PC-9 (cell line): ENCODE measurements at places on chromosomes 12 and 14. TPM values are rescaled to one million over a fixed set of nuclear protein-coding genes. Genes with fewer than 3 reads are reported as not detected.
A peak's percentile ranks its signal among the peaks of the same experiment; 100 is the strongest.

DNA sequence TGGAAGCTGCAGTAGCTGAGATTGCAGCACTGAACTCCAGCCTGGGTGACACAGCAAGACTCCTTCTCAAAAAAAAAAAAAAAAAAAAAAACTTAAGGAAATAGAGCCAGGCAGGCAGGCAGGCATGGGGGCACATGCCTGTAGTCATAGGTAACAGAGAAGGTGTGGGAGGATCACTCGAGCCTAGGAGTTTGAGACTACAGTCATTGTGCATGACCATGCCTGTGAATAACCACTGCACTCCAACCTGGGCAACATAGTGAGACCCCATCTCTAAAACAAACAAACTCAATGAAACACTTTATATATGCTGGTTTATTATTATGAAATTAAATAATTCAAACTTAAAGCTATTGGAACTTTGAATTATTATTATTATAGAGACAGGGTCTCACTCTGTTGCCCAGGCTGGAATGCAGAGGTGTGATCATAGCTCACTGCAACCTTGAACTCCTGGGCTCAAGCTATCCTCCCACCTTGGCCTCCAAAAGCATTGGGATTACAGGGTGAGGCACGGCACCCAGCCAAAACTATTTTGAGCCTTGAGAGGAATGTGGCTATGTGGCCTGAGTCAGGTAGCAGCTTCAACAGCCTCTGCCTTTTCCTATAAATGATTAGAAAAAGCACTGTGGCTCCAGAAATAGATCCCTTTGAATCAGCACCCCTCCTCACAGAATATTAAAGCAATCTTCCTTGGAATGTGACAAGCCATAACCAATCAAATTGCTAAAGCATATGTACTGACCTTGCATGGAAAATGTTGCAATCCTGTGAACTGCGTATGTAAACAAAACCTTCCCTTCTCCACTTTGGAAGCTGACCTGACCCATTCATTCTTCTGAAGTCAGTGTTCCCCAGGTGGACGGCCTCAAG lies 34.7 kb upstream of the YY1 start:
- no peaks in the 10 kb centered on the region for H3K27me3 ChIP-seq
- H3K27ac ChIP-seq, result peak overlapping the region; percentile 54

Gene TMEM132D
- total RNA-seq, result not detected in 2 replicates

Gene E2F7
- 9.8 and 14.6 TPM in 2 replicates for total RNA-seq

GRCh38 chr12:49033611-49034285 lies 15.2 kb upstream of the PRKAG1 start:
- H3K4me3 ChIP-seq, result no peak overlapping the region
- DNase-seq, result no peak
- H3K27me3 ChIP-seq, result no peaks in the 10 kb centered on the region
- H3K4me1 ChIP-seq, result no peaks in the 10 kb centered on the region

DNA sequence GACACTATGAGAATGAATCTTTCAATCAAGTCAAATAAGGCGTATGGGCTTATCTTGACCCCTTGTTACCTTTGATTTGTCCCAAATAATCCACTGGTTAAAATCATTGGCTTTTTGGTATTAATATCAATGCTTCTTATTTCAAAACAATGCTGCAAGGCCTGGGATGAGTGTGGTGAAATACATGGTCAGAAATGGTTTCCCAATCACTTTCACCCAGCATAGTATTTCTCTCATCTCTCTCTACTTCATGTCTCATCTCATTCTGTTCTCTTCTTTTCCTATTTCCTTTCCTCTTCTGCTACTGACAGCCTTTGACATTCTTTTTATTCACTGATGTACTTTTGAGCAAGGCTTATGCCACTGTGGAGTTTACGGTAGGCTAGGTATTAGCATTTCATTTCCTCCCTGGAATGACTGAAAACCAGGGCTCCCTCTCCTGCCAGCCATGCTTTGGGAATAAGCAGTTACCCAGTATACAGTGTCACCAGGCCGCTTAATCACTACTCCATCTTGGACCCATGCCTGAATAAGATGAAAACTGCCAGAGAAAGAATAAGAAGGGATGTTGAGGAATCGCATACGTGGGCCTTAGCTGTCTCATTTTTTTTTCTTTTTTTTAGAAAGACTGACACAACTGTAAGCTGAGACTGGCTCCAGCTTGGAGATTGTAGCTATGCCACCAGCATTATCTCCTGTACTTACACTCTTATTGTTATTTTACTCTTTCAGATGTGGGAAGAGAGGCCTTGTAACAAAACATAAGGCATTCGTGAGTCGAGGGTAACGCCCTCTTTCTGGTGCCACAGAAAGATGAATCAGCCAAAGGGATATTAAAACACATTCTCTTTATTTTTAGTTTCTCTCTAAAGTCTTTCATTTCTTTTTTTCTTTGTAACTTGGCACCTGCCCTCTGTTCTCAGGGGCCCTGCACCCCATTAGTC lies 53.5 kb downstream of the IGF1 start:
- H3K27me3 ChIP-seq, result no peaks in the 10 kb centered on the region
- H3K27ac ChIP-seq, result no peak overlapping the region
- H3K36me3 ChIP-seq, result no peaks in the 10 kb centered on the region
- H3K4me3 ChIP-seq, result no peak overlapping the region
- H3K4me1 ChIP-seq, result no peaks in the 10 kb centered on the region
- no peak for DNase-seq
